ENCODE measurements at places on chromosomes 5 and 9.

- no peak for DNase-seq
These were observed 24.6 kb downstream of the LYSMD3 start for GRCh38 chr5:90504743-90505142.

- DNase-seq = no peak
These were observed 15.5 kb downstream of the C5 start for GRCh38 chr9:121034529-121034928.

- DNase-seq = no peak
These were observed 3.8 kb upstream of the COL27A1 start for GRCh38 chr9:114151426-114151956.

DNA sequence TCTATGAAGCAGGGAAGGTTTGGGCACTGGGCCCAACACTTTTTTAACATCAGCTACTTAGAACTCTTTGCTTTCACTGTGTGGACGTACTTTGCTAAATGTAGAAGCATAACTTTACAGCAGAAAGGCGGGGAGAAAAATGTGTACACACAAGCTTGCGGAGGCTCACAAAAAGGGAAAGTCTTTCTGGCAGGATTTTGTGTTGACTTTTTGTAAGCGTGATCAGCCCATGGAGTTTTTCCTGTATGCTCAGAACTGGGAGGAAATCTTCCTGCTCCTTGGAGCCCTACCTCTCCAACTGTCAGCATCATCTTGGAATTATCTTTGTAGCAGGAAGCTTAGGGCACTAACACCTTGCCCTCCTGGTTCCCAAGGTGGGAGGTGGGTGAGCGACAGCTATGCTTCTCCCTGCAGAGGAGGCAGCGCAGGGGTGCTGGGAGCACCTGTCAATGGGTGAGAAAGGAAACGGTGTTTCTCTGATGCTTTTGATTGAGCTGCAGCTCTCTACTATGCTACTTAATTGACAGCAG, 321.9 kb downstream of the GADD45G start:
- DNase-seq = no peak

DNA sequence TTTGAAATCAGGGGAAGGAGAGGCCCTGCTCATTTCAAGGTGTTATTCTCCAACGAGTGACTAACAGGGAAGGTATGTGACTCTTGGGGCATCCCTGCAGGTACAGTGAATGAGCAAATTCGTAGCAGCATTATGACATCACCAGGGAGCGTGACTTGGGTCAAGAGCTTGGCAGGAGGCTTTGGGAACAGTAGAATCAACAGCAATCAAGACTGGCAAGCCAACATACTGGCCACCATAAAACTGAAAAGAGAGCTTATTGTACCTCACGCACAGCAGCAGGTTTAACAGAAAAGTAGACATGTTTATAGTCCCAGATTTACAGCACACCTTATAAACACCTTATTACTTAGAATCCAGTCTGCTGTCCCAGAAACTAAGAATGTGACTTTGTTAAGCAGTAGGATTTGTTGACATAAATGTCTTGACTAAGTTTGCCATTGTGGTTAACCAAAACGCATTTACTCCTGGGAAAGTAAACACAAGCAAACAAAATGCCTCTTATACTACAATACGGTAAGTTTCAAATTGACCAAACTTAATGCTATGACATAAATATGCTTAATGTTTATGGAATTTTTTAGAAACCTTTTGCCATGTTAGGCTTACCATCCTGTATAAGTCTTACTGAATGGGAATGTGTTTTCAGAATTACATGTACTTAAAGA, 297.8 kb downstream of the NPR3 start:
- DNase-seq = no peak

DNA sequence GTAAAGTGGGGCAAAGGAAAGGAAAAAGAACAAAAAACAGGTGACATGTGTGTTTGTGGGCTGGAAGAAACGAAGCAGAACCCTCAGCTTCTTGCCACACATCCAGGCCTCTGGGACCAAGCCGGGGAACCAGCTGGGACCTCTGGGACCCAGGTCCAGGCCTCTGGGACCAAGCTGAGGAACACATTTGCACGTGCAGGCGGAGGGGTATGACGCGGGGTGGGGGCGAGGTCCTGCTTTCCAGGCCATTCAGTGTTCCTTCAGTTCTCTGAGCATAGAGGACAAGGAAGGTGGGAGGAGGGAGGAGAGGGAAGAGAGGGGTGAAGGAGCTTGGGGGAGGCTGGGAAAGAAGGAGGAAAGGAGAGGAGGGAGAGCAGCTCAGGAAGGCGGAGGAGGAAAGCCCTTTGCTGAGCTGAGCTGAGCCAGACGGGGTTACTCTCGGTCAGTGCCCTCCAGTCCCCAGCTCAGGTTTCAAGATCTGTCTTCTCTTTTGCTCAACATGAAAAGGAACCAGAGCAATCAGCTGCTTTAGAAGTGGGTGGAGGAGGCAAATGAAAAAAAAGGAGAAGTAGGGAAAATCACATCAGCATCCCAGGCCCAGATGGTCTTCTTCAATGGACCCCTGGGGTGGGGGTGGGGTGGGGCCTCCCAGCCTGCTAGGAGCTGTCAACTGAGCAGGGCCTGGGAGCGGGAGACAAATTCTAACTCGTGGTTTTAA, 59.1 kb downstream of the ABCA1 start:
- DNase-seq = peak; percentile 67

DNA sequence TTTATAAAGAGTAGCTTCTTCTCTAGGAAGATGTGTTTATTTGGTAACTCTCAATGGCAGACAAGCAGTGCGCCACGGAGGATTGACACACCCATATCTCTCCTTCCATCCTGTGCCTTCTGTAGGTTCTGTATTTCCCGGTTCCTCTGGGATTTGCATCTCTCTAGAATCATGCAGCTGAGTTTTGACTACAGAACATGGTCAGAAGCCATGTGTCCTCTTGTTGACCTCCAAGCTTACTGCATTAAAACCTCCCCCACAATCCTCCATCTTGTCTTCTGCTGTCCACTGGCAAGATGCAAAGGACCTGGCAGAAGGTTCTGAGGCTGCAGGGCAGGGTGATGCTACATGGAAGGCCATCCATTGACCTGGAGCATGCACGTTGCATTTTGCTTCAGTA, 482.0 kb downstream of the DMRT2 start:
- no peak for DNase-seq

DNA sequence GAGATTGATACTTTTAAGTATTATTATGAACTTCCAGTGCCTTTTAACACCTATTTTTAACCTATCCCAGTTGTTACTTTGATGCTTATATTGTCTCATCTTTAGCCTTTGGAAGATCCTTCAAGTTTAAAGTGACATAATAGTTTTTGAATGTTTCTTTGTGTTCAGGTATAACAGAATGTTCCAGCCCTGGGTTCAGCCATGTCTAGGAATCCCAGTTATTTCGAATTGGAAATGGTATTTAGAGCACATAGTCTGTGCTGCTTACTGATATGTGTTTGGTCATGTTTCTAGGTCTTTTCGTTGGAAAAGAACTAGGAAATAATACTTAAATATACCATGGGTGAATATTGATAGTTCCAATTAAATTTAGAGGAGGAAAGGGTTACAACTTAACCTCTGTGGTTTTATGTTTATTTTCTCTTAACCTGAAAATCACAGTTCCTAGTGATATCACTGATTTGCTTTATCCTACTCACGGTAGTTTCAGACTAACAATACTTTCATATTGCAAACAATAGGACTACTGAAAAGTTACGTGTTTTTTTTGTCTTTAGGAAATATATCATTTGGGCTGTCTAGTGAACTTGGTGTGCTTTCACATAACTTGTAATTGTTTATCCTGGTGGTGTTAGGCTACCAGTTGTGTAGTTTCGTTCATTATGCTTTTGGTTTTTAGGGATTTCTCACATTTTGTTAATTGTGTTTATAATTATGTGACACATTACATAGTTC, 37.8 kb downstream of the UHRF2 start:
- no peak for DNase-seq

DNA sequence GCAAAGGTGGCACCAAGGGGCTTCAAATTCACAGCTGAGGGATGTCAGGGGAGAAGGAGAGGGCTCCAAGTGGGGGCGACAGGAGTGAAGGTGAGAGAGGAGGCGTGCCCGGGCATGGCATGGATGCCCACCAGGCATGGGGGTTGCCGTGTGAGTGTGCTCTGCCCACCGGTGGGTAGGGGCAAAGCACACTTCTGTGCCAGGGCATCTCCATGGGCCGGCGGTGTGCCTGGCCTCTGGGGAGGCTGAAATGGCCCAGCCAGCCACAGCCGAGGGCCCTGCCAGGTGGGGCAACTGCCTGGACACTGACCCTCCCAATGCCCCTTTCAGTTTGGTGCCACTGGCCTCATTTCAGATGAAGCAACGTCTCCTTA, 14.0 kb upstream of the RNU6ATAC start:
- no peak for DNase-seq

DNA sequence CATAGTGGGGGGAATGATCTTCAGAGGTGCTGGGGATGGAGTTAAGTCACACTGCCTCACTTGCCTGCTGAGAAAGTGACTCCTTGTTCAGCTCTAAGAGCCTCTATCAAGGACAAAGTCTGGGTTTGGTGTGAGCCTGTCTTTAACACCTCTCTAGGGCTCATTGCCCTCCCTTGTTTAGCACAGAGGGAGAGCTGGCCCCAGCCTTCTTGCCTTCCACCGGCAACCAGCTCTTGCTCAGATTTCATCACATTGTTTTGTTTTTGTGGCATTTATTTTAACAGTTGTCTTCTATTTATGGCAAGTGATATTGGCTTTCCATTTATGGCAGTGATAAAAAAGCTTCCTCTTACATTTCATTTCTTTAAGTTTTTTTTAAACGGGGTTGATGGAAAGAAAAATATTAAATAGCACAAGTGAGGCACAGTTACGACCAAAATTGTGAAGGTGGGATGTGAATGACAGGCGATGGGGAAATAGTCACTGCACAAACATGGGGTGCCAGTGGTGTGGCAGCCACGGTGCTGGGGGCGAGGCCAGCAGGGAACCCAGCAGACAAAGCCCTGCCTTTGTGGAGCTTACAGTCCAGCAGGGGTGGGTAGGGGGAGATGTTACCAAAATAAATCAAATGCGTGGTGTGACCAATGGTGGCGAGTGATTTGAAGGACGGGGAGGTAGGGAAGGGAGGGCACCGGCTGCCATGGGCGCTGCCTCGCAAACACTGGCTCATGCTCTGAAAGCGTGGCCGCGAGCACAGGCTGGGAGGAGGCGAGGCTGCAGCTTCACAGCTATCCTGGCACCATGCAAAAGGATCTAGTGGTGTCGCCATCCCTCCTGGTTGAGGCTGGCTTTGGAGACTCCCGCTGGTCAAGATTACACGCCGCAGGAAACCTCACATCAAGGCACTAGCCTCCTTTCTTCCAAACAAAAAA, 21.2 kb upstream of the UNC5A start:
- no peak for DNase-seq

DNA sequence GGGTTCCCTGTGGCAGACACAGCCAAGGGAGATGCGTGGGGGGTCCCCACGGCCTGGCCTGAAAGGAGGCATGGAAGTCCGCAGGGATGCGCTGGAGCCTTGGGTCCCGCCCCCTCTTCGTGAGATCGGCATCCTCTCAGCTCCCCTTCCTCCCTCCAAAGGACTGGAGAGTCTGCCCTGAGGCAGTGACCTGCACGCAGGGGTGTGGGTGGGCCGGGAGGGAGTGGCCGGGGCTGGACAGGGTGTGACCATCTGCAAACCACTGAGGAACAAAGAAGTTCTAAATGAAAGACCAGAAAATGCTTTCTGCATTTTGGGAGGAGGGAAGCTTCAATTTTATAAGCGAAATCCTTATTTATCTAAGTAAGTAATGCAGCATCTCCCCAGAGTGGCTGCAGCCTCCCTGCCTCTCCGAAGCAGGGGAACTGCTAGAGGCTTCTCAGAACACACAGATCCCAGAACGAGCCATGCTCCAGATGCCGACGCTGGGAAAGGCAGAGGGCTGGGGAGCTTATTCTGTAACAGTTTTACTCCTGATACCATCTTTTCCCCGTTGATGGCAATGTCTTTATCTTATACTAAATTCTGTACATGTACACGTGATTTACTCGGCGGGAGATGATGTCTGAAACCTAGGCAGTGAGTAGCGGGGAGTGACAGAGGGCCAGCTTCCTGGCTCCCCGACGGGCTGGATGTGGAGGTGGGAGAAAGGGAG, 221.7 kb downstream of the FANCC start:
- DNase-seq = no peak

DNA sequence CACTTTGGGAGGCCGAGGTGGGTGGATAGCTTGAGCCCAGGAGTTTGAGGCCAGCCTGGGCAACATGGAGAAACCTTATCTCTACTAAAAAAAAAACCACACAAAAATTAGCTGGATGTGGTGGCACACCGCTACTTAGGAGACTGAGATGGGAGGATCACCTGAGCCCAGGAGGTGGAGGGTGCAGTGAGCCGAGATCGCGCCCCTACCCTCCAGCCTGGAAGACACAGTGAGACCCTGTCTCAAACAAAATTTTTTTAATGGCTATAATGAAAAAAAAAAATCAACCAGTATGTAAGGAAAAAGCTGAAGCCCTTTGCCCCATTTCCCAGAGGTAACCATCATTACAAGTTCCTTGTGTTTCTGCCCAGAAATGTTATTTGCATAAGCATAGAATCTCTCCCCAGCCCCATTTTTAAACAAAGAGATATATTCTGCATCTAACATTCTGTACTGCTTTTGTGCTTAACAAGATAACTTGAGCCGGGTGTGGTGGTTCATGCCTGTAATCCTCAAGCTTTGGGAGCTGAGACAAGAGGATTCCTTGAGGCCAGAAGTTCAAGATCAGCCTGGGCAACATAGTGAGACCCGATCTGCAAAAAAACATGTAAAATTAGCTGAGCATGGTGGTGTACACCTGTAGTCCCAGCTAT, 35.1 kb upstream of the KCNIP1 start:
- no peak for DNase-seq

GRCh38 chr9:108746001-108746400, 109.8 kb downstream of the ACTL7B start:
- DNase-seq = no peak

DNA sequence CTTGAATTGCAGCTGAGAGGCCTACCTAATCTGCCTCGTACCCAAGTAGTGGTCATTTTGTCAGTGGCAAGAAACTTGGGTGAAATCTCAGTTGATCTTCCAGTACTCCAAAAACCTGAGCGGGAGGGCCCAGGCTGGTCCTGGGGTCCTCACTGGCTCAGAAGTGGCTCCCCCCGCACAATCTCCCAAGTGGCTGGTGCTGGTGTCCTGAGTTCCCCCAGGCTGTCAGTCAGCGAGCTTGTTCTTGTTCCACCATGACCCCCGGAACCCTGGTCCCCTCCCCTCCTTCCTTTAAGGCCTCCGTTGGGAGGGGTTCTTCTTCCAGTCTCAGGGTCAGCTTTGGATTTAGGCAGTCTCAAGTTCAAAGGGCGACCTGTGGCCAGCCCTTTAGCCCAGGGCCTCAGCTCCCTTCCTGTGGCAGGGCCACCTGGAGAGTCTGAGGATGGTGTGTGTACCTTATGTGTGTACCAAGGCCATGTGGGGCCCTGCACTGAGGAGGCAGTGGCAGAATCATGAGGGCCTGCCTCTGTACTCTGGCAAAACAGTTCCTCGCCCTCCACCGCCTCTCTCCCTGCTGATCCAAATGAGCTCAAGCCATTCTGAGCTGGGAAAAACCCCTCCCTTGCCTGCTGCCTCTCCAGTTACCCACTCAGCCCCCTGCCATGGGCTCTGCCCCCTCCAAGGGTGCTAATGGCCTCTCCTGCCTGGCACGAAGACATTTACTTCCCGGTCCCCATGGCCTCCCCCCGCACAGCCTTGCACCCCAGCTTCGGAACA, 4.5 kb upstream of the DBN1 start:
- no peak for DNase-seq

GRCh38 chr5:60372786-60373185, 327.2 kb downstream of the DEPDC1B start:
- no peak for DNase-seq

- DNase-seq = no peak
These were observed 6.7 kb downstream of the RNF44 start for GRCh38 chr5:176530393-176530982.

- DNase-seq = no peak
These were observed 299.8 kb upstream of the NUDT12 start for GRCh38 chr5:103862398-103862797.
